ENCODE measurements at places on chromosomes 5 and 9. TPM values are rescaled to one million over a fixed set of nuclear protein-coding genes. Genes with fewer than 3 reads are reported as not detected.

GLE1 gene
- 11.1 TPM for total RNA-seq

PLEKHG4B gene
- 0.75 TPM for total RNA-seq

CCNO gene
- 5.1 TPM for total RNA-seq

PDCD1LG2 gene
- 0.43 TPM for total RNA-seq

DNA sequence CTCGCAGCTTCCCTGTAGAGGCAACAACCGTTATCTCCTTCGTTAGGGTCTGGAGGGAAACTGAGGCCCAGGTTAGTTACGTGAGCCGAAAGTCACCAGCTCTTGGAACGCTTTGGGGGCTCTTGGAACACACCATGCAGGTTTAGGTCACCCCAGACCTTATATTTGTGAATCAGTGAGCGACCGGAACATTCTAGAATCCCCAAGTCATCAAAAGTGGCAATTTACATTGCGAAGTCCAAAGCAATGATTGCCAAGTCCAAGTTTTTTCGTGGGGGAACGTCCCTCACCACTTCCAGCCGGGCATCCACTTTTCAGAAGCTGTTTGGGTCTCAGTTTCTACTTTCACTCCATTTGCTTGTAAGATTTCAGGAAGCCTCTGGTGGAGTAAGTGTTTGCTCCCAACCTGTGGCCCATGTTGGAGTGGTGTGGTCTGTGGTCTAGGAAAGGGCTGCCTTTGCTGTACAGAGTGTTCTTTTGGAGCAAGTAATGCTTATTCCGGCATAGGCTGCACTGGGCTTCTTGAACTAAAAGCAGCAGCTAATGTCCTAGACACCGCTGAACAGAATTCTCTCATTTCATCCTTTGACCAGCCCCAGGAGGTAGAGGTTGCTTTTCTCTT, 32.8 kb upstream of the SPRY4 start:
- DNase-seq, result no peak

DNA sequence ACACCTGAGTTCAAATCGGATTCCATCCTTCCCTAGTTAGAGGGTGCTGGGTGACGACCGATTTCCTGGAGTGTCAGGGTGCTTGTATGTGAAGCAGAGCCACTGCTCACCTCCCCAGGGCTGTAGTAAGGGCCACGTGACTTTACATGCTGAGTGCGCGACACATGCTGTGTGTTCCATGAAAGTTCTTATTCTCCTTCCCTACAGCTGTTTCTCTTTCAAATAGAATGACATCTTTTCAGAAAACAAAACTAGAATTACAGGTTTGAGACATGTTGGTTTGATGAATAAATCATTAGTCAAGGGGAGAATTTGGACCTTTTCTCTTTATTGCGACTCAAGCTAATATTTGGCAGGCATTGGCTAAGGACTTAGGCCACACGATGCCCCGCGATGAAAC, 113.1 kb downstream of the JMY start:
- DNase-seq, result no peak

DNA sequence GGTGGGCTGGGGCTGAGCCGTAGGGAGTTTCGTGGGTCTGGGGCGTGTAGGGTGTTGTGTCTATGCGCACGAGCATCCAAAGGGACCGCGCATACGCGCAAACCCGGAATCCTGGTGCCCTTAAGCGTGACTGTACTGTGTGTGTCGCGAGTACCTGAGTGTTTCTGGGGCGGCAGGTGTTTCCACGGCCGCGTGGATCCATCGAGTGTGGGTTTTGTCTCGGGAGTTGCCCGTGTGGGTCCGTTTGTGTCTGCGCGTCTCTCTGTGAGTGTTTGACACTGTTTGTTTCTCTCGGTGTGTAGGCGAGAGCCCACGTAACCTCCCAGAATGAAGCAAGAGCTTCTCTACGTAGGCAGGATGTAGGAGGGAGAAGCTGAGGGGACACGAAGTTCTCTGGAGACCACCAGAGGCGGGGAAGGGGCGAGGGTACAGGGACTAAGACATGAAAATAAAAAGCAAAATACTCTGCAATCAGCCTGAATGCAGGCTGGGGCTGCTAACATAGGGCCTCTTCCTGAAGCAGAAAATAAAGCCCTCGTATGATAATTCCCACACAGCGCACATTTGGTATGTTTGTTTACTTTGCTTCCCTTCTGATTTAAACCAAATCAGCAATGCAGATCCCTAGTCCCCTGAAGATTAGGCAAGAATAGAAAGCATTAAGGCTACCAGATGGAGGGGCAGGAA, 588 bp upstream of the BRINP1 start:
- no peak for DNase-seq

DNA sequence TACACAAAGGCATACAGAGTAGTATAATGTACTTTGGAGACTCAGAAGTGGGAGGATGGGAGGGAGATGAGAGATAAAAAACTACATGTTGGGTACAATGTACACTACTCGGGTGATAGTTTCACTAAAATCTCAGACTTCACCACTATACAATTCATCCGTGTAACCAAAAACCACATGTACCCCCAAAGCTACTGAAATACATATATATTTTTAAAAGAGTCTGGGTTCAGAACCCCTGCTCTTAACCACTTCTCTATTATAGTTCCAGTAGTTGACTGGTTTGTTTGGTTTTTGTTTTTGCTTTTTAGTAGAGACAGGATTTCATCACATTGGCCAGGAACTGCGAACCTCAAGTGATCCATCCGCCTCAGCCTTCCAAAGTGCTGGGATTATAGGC, 22.6 kb downstream of the SGTB start:
- no peak for DNase-seq

DNA sequence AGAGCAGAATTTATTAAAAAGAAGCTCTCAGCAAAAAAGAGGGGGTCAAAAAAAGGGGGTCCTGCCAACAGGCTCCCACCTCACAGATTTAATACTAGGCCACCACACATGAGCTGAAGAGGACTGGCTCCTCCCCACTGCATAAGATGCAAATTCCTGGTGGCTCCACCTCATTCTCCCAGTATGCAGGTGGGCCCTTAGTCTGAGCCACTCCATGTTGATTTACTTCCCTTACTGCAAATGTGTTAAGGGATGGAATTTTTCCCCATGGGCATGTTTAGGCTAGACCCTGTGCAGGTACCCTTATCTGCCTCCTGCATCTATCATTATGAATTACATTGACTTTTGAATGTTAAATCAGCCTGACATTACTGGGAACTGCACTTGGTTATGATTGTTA, 82.9 kb downstream of the ISOC1 start:
- DNase-seq, result no peak

DNA sequence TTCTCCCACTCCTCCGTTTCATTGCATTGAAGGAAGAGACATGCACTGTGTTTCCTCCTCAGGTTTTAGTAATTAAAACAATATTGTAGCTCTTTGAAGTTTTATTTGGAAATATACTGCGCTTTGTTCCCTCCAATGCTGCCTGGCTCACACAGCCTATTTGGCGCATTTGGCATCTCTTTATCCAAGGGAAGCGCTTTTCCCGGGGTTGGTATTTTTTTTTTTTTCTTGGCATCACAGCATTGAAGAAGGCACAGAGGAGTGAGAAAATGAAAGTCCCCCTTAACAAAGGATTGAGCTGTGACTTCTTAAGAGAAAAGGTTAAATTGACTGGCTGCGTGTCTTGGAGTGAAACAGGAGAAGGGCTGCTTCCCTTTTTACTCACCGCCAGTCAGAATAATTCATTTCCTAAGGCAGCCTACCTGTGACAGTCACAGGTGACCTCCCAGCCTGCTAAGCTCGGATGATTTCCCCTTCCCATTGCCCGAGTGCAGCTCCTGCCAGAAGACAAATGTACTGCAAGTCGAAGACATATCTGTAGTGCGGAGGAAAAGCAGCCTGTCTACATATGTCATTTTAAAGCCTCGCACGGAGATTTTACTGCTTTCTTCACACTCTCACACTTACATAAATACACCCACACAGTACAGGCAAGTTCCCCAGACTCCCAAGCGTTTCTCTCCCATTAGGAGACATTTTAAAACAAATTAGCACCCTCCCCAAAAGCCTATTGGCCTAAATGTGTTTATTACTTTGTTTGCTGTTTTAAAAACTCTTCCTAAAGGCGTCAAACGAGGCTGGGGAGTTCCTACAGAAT, 665.5 kb upstream of the ZNF608 start:
- no peak for DNase-seq

GRCh38 chr5:115463983-115464382, 80.6 kb downstream of the FEM1C start:
- DNase-seq, result no peak

GRCh38 chr9:82532504-82533180, 530.3 kb downstream of the RASEF start:
- no peak for DNase-seq

DNA sequence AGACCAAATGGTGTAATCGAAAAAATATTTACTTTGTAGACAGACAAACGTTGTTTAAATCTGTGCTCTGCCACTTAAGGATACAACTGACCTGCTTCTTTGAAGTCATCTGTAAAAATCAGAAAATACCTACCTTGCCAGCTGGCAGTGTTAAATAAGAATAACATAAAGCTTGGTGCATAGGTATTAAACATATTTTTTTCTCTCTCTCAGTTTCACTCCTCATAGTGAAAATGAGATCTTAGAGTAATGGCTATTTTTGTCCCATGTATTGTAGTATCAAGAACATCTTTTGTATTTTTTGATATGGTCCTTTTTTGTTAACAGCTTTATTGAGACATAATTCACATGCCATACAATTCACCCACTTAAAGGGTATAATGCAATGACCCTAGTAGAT, 17.9 kb upstream of the RANBP17 start:
- DNase-seq, result no peak

- DNase-seq, result no peak
Measured at GRCh38 chr9:112403614-112404201, 23.8 kb downstream of the HSDL2 start.

DNA sequence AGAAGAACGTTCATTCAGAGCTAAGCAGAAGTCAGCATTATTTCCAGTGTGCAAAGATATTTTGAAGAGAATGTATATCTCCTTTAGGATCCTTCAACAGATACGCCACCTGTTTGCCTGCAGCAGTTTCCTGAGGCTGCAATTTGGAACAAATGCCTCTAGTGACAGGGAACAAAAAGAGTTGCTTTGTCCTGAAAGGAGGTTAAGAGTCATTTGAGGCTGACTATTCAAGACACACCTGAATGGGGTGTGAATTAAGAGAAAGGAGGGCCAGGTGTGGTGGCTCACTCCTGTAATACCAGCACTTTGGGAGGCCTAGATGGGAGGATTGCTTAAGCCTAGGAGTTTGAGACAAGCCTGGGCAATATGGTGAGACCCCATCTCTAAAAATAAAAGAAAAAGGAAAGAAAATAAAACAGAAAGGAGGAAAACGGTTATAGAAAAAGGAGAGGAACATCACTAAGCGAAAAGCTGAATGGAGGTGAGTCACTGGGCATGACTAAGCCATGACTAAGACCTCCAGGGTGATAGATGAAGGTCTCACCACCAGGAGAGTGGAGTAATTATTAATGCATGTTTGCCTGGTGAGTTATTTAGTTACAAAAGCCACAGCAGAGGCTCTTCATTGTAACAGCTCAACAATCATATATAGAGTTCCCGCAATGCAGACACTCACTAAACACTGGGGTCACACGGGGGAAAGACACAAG, 255.2 kb upstream of the TNC start:
- no peak for DNase-seq

DNA sequence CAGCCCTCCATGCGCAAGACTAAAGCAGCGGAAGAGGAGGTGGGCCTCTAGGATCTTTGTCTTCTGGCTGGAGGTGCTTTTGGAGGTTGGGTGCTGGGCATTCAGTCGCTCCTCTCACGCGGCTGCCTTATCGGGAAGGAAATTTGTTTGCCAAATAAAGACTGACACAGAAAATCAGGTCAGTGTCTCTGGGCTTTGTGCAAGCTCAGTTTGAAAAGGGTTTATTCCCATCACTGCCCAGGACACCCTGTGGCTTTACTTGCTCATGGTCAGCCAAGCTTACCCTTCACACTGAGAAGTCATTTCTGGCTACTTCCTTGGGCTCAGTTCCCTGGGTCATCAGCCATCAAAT, 10.5 kb downstream of the SLC2A8 start:
- DNase-seq, result no peak

DNA sequence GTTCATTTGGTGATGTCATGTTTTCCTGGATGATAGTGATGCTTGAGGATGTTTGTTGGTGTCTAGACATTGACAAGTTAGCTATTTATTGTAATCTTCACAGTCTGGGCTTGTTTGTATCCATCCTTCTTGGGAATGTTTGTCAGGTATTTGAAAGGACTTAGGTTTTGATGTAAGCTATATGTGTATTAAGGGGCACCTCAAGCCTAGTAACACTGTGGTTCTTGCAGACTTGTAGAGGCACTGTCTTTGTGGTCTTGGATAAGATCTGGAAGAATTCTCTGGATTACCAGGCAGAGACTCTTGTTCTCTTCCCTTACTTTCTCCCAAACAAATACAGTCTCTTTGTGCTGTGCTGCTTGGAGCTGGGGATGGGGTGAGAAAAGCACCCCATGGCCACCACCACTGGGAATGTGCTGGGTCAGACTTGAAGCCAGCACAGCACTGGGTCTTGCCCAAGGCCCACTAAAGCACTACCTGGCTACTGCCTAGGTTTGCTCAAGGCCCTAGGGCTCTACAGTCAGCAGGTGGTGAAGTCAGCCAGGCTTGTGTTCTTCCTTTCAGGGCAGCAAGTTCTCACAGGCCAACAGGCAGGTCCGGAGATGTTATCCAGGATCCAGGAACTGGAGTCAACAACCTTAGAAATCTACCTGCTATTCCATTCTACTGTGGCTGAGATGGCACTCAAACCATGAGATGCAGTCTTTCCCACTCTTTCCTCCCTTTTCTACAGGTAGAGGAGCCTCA, 49.3 kb upstream of the GNA14 start:
- no peak for DNase-seq

GRCh38 chr9:78898234-78898633, 601.3 kb downstream of the PSAT1 start:
- no peak for DNase-seq

DNA sequence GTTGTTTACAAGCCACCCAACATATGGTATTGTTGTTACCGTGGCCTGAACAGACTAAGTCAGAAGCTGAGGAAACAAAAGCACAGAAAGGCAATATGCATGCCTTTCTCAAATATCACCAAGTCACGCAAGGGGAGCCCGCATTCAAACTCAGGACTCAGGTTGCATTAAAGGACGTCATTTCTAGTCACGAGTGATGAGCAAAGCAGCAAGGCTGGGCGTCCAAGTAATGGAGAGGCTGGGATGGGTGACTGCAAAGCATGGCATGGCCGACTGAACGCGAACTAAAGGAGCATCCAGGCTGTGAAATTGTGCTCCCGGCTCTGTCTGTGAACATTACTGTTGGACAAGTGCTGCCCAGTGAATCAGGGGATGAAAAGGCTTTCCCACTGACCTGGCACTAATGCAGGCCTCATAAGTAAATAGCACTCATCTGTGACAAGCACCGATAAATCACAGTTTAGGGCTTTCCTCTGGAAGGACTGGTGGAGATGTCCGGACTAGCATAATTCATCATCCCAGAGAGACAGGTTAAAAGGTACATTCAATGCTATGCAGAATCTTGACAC, 202.8 kb downstream of the SPOCK1 start:
- no peak for DNase-seq

- DNase-seq, result no peak
Measured at GRCh38 chr9:32875242-32875641, 91.9 kb downstream of the TMEM215 start.

GRCh38 chr9:125468646-125469045, 207.0 kb downstream of the GAPVD1 start:
- DNase-seq, result no peak
